ENCODE measurements at places on chromosomes 2 and 18.

- peak; percentile 17 for DNase-seq
Measured at GRCh38 chr2:111624411-111625156, 259.4 kb downstream of the ANAPC1 start.

DNA sequence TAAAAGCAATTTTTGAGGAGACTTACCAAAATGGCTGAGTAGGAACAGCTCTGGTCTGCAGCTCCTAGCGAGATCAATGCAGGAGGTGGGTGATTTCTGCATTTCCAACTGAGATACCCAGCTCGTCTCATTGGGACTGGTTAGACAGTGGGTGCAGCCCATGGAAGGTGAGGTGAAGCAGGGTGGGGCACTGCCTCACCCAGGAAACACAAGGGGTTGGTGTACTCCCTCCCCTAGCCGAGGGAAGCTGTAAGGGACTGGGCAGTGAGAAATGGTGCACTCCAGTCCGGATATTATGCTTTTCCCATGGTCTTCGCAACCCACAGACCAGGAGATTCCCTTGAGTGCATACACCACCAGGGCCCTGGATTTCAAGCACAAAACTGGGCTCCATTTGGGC is 419.0 kb downstream of the NUP35 start:
- no peak for DNase-seq

GRCh38 chr18:79520478-79521390 is 125.0 kb downstream of the NFATC1 start:
- DNase-seq, result no peak

DNA sequence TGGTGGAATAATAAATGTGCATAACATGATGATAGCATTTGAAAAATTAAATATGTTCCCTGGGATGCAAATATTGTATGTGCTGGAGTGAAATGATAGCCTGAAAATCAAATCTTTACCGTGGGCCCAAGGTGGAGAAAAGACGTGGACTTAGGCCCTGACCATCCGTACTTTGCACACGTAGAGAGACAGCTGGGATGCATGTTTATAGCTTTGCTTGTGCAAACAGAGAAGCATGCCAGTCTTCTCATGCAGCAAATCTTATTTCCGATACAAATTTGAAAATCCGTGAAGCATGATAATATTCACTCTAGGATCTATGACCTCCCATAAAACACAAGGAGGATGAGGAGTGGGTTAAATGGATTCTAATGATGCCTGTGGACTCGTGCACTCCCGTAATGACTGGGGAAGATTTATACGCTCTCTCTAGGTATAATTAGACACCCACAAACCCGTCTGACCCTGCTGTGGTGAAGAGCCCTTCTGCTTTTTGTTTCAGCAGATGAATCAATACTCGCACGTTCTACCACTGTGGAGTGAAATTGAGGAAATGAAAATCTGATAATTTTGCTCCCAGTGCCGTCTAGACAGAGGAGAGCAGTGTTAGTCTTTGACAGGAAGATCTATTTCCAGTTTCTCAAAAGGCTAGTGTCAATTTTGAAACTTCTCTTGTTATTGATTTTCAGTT is 810.3 kb upstream of the SALL3 start:
- DNase-seq, result no peak

DNA sequence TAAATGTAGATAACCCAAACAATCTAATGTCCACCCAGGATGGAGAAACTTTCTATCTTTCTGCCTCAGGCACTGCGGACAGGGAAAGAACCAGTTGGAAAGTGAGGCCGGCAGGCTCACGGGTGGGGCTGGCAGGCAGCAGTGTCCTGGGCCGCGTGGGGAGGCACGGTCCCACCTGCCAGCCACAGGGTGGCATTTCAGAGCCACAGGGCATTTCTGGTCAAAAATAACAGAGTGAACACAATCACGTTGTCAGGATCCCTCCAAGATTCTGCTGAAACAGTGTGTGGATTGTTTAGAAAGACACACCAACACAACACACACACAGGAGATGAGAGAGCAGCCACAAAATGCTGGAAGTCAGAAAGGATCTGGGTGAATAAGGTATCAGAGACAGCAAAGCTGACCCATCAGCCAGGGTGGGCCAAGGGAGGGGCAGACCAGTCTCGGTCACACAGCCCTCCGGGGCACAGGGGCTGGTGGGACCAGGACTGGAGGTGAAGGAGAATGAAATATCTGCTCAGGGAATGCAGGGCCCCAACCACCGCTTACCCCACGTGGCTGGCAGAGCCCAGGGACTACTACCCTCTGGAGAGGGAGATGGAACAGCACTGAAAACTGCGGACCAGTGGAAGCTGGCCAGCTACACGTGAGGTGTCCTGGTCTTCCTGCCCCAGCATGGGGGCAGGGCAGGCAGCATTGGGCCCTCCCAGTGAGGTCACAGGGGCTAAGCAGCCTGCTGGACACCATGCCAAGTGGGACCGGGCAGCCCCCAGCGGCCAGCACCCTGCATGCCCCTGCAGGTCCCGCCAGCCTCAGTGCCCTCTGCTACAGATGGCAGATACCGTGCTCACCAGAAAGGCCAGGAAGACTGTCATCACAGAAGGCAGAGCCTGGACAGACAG is 173.9 kb downstream of the HDAC4 start:
- no peak for DNase-seq

DNA sequence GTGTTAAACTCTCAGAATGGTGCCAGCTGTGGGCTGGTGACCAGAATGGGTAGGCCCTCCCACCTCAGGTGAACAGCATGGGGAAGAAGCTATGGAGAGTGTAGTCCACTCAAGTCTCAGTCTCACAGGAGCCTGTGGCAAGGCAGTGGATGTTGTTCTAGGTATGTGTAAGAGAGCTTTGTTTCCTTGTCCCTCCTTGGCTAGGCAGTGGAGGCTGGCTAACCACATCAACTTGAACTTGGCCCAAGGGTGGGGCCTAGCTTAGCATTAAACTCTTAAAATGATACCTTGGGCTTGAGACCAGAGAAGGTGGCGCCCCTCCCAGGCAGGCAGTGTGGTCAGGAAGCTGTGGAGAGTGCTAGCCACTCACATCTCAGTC is 53.2 kb upstream of the SLC4A10 start:
- DNase-seq, result no peak

DNA sequence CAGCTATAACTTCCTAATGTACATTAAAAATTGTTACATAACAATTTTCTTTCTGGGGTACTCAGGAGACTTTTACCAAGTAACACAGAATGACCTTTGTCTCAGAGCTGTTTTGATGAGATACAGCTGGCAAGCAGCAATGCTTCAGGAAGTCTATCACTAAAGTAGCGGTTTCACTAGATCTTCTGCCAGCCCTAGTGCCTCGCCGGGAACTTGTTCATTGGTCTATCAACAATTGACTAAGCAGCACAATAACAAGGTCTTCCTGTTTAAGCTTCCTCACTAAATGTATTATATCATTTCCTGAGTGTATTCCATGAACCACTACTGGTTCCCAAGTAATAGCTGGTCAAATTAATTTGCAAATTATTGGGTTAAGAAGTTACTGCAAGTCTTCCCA is 69.2 kb downstream of the TRIP12 start:
- no peak for DNase-seq

DNA sequence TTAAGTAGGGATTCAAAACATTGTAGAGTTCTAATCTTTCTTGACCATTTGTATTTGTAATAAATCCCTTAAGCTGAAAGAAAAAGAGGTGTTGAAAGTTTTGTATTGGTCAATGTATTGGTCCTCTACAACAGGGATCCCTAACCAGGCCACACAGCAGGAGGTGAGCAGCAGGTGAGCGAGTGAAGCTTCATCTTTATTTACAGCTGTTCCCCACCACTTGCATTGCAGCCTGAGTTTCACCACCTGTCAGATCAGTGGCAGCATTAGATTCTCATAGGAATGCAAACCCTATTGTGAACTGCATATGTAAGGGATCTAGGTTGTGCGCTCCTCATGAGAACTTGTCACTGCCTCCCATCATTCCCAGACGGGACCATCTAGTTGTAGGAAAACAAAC is 715.7 kb upstream of the NXPH2 start:
- DNase-seq, result no peak

- no peak for DNase-seq
Measured at GRCh38 chr2:189037518-189037917, 63.3 kb downstream of the COL3A1 start.

DNA sequence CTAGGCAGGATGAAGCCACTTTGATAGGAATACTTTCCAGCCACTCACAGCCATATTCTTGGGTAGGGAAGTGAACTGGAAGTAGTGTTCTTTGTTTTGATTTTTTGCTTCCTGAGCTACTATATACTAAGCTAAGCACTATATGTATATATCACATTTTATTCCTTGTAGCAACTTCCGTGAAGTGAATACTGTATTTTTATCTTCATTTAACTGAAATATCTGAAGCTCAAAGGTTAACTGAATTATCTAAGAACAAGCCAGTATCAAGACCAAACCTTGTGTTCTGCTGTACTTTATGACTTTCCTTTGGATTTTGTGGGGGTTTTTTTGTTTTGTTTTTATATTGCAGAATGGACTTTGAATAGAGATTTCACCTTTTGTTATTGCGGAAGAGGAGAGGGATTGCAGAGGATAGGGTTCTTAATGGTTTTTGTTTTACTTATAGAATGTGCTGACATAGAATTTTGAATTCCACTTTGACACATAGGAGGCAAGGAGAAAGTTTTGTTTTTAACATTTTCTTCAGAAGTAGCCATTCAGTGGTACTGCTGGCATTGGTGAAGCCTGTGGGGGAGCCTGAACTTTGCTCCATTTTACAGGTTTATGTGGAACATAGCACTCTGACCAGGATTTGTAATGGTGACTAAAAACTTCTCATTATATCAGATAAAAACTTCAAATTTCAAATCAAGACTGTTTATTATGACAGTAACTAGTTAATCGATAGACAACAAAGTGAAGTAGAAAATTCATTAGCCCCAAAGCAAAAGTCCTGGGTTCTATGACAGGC is 24.1 kb upstream of the RNF138 start:
- no peak for DNase-seq

DNA sequence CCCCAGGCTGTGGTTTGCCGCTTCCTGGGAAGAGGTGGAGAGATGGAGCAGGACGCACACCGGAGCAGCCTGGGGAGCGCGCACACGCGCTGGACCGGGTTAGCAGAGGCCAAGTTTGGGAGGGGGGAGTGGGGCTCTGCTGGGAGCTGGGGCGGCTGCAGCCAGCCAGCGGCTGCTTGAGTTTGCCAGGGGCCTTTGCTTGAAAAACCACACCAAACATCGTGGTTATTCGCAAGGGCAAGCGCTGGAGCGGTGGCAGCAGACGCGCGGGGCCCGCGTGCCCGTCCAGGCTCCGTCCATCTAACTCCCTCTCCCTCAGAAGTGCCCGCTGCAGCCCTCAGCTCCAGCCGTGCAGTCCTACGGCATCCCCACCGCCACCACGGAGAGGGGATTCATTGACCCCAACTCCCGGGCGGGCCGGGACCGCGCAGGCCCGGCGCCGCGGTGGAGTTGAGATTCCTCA is 4.6 kb downstream of the PTGR3 start:
- no peak for DNase-seq

GRCh38 chr18:66971960-66972359 is 368.1 kb upstream of the CDH19 start:
- no peak for DNase-seq

GRCh38 chr2:89845532-89845931 is 1154.1 kb downstream of the RPIA start:
- DNase-seq, result no peak

- DNase-seq, result no peak
Measured at GRCh38 chr2:50582164-50582563, 449.8 kb downstream of the NRXN1 start.

- DNase-seq, result no peak
Measured at GRCh38 chr2:127134833-127135830, 28.2 kb upstream of the BIN1 start.

GRCh38 chr2:205640716-205641115 is 41.6 kb upstream of the NRP2 start:
- no peak for DNase-seq

- no peak for DNase-seq
Measured at GRCh38 chr2:172836347-172836821, 100.7 kb downstream of the RAPGEF4 start.

- no peak for DNase-seq
Measured at GRCh38 chr2:28687640-28688385, 63.8 kb upstream of the PPP1CB start.

GRCh38 chr2:188307850-188308283 is 16.2 kb downstream of the GULP1 start:
- DNase-seq, result no peak

DNA sequence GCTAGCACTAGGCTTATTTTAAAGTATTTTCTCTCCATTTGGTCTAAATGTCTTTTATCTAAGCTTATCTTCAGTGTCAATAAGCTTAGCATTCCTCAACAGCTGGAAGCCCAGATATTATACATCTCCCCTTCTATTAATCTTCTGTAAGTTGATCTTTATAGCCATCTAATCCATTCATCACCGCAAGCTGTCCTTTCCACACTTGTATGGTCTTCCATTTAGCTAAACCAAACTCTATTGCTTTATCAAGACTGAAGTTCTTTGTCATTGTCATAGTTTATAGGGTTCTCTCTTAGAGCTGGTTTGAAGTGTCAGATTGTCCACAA is 101.3 kb upstream of the GPR45 start:
- DNase-seq, result no peak

All from T47D (cell line).